ENCODE measurements at places on chromosomes 6 and 20.

- DNase-seq, result peak; percentile 4
These were observed 24.8 kb upstream of the CCND3 start for GRCh38 chr6:41966214-41966920.

DNA sequence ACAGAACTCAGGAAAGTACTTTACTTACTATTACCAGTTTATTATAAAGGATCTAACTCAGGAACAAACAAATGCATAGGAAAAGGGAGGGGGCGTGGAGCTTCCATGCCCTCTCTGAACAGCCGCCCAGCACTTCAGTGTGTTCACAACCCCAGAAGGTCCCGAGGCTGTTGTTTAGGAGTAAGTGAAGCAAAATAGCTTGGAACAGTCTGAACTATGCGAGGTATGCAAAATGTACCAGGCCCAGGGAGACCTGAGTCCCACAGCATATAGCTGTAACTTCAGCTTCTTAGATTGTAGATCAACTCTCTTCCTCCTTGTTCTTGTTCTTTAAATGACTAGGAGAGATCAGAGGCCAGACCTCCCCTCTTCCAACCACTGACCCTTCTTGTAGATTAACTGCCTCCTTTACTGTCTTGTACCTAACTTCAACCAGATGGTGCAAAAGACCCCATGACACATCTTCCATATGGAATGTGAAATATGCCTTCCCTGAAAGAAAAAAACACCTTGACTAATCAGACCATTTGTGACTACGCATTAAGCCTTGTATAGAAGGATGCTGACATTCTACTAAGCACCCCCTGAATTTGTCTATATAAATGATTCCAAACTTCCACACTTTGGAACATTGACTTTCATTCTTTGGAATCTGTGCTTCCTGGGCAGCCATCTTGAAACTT lies 98.8 kb upstream of the SNX9 start:
- no peak for DNase-seq

GRCh38 chr6:444653-445275 lies 53.2 kb downstream of the IRF4 start:
- no peak for DNase-seq

- peak; percentile 28 for DNase-seq
These were observed 2.1 kb downstream of the WFDC8 start for GRCh38 chr20:45576995-45577394.

GRCh38 chr6:117502580-117502979 lies 20.1 kb downstream of the DCBLD1 start:
- DNase-seq, result peak; percentile 38

DNA sequence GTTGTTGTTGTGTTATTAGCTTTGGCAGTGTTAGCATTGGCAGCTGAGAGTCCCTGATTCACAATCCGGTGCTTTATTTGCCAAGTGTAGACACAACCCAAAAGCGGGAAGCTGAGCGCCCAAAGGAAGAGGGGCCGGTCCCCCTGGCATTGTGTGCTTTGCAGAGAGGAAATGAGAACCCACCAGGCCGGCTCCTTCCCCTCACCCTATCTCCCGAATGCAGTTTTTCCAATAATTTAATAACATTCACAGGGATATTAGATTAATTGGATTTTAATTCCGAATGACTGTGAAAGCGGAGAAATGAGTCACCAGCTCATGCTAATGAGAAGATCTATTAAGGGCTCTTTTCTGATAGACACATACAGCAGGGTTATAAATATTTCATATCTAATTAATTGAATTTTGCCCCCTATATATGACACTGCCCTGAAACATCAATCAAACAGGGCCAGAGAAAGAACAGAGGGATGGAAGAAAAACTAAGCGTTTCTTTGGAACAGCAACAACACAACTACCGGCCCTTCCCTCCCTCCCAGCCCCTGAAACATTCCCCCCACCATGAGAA lies 143.8 kb downstream of the MBOAT1 start:
- DNase-seq, result no peak

- no peak for DNase-seq
These were observed 30.3 kb upstream of the GATA5 start for GRCh38 chr20:62506087-62506486.

GRCh38 chr6:11142296-11143027 lies 30.9 kb upstream of the ERVFRD-1 start:
- DNase-seq, result no peak

DNA sequence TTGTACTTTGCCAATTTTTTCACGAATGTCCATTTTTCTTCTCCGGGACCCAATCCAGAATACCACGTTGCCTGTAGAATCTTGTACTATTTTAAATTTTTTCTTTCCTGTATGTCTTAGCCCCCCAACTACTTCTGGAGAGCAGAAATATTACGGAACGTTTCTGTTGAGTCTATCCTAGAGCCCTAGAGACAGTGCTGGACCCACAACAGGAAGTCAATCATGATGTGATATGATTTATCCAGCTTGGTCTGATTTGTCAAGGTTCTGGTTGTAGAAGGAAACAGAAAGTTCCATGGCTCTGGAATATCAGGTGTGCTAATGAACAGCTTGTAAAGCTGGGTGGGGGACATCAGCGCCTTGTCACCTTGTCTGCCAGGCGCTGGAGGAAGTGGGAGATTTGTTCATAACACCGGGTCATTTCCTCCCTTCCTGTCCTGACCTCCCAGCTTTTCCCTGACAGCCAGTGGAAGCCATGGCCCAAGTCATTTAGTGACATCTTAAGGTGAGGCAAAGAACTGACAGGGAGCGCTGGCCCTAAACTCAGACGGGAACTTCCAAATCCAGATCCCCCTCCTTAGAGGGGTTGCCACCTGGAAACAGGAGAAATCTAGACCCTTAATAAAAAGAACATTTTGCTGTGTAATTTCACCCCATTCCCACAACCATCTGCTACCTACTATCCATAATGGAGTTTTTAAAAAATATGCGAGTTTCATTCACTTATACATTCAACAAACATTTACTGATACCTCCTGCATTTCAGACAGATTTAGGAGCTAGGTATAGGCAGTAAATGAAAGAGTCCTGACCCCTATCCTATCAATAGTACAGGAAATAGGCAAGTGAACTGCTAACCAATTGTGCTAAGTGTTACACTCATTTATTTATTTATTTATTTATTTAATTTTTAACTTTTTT lies 130.5 kb downstream of the ZFP64 start:
- DNase-seq, result peak; percentile 25

DNA sequence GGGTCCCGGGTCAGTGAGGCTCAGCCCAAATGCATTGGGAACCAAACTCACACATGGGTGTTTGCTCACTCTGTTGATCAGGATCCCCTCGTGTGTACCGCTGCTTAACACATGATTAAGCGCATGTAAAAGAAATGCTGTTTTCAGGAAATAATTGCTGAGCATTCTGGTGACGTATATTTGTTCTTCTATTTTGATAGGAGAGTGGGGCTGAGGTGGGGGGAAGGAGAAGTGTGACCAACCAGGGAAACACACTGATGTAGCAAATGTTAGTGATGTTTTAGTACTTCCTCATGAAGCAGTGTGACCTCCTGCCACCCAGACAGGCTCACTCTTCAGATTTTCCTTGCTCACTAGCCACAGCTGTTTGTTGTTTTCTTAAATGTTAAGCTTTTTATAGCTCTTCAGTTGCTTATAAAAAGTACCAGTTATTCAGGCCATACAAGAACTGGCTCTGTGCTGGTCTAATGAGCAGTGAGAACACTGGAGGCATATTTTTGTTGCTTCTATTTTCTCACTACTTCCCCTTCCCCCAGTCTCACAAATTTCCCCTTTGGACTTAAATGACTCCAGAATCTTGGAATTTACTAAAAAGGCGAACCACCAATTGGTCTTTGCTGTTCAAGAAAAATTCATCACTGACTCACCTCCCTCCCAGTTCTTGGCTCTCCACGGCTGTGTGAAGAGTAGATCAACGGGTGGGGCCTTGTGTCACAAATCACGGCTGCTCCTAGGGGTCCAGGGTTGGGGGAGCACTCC lies 79.2 kb upstream of the BACH2 start:
- DNase-seq, result peak; percentile 77

DNA sequence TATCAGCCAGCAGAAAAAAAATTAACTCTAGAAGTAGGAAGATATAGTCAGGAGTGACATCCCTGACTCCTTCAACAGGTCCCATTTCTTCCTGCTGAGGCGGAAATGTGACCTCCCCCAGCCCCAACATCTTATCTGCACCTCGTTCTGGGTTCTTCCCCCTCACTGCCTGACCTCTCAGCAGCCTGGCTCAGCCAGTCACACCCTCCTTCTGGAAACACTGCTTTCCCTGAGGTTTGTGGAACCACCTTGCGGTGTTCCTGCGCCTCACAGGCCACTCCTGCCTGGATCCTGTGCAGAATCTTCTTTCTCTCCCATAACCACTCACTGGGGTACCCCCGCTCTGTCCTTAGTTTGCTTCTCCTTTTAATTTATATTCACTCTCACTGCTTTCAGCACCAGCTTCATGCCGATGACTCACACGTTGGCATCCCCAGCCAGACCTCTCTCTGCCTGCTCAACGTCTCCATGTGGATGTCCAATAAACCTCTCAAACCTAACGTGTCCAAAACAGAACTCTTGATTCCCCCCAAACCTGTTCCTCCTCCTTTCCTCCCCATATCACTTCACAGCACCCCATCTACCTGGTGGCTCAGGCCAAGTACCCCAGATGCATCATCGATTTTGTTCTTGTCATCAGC lies 222.8 kb upstream of the PLN start:
- DNase-seq, result no peak

DNA sequence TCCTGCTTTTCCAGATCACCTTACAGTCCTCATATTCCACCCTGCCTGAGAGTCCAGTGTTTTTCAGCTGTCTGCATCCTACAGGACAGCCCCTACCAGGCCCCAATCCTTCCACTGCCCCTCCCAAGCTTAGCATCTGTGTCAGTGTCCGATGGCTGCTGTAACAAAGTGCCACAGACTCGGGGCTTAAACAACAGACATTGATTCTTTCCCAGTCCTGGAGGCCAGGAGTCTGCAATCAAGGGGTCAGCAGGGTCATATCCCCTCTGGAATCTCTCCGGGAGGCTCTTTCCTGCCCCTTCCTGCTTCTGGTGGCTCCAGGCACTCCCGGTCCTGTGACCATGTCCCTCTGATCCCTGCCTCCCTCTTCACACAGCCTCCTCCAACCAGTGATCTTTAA lies 396.6 kb upstream of the MAP3K7 start:
- no peak for DNase-seq

DNA sequence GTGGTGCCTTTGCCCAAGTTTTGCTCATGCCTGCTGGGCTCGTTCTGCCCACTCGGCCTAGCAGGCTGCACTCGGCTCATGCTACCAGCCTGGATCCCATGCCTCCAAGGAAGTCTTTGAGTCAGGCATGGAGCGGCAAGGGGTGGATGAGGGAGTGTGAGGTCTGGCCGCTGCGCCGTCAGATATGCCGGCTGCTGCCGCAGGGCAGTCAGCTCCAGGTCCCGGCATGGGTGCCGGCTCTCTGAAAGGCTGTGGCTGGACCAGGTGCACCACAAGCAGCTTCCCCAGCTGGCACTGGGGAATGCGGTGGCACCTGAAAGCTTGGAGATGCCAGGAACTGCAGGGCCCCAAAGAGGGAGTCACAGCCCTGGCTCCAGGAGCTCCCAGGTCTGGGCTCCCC lies 75.5 kb downstream of the GPR63 start:
- DNase-seq, result no peak

GRCh38 chr6:167303675-167304625 lies 12.8 kb downstream of the UNC93A start:
- DNase-seq, result no peak

GRCh38 chr6:154751011-154751800 lies 18.0 kb downstream of the SCAF8 start:
- no peak for DNase-seq

GRCh38 chr6:106187424-106187982 lies 101.4 kb downstream of the PRDM1 start:
- DNase-seq, result no peak

- DNase-seq, result no peak
These were observed 5.3 kb downstream of the ZBTB24 start for GRCh38 chr6:109477725-109478124.

- DNase-seq, result no peak
These were observed 233.1 kb upstream of the ZNF217 start for GRCh38 chr20:53826597-53827291.

DNA sequence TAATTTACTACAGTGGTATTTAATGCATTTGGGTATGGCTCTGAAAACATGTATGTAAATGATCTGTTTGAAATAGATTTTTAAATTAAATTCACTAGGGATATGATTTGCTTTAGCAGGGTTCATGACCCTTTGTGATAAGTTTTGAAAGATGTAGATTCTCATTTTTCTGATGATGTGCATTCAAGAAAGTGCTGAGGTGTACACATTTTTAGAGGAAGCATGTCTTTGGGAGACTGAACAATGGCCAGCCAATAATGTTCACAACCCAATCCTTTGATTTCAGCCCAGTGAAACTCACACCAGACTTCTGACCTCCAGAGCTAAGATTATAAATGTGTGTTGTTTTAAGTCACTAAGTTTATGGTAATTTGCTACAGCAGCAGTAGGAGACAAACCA lies 71.1 kb downstream of the TMEM244 start:
- no peak for DNase-seq

DNA sequence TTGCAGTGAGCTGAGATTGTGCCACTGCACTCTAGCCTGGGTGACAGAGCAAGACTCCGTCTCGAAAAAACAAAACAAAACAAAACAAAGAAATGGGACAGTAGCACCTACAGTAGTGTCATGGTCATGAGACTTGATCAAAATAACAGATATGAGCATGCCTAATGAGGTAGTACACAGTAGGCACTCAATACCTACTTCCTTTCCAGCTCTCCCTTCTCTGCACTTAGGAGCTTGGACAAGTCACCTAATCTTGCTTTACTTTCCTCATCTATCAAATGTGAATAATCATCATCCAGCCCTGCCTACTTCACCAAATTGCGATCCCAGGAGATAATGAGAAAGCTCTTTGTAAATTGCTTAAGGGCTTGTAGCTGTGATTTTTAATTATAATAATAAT lies 55.4 kb upstream of the EPB41L1 start:
- DNase-seq, result no peak

- peak; percentile 7 for DNase-seq
These were observed 129.8 kb downstream of the SASH1 start for GRCh38 chr6:148472171-148473105.

GRCh38 chr20:60785785-60786184 lies 466.3 kb upstream of the CDH4 start:
- no peak for DNase-seq

DNA sequence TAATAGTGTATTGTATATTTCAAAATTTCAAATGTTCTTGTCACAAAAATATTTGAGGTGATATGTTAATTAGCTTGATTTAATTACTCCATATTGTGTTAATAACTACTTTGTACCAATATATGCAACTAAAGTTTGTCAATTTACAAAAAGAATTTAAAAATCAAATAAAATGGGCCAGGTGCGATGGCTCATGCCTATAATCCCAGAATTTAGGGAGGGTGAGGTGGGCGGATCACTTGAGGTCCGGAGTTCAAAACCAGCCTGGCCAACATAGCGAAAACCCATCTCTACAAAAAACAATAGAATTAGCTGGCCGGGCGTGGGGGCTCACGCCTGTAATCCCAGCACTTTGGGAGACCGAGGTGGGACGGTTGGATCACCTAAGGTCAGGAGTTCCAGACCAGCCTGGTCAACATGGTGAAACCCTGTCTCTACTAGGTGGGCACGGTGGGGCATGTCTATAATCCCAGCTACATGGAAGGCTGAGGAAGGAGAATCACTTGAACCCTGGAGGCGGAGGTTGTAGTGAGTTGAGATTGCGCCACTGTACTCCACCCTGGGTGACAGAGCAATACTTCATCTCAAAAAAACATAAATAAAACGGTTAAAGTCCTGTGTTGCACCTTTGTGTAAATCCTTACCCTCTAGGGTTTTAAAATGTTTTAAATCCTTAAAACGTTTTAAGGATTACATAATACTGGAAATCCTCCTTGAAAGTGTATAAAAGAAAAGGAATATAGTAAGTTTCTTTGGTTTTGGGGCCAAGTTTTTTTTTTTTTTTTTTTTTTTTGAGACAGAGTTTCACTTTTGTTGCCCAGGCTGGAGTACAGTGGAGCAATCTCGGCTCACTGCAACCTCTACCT lies 4.0 kb downstream of the HSPA1B start:
- DNase-seq, result peak; percentile 27

Measured in fibroblast of the aortic adventitia (primary cell).